H9 (cell line): ENCODE measurements at places on chromosomes 11 and 22. TPM values are rescaled to one million over a fixed set of nuclear protein-coding genes. Genes with fewer than 3 reads are reported as not detected.

The KCNJ5 gene
- 0.04 and 0.11 TPM in 2 replicates for total RNA-seq

The IL18 gene
- total RNA-seq = 0.31 TPM in 1 of 2 replicates, not detected in the other

The UBQLNL gene
- total RNA-seq = not detected in 2 replicates

The PDE2A gene
- total RNA-seq = 3.4 and 4.3 TPM in 2 replicates

The APOBEC3B gene
- 28.1 and 29.0 TPM in 2 replicates for total RNA-seq

- no peaks in the 10 kb centered on the region for H3K27me3 ChIP-seq
- no peaks in the 10 kb centered on the region; the same call in 2 of the 3 replicates for H3K36me3 ChIP-seq
- peak; percentile 92 for DNase-seq
- H3K4me3 ChIP-seq = peak overlapping the region; percentile 48
- H3K4me1 ChIP-seq = peaks cover 4% of the 10 kb centered on the region; the same call in 1 of the 2 replicates
These were observed 98.5 kb downstream of the SMCO4 start for GRCh38 chr11:93444617-93445073.

DNA sequence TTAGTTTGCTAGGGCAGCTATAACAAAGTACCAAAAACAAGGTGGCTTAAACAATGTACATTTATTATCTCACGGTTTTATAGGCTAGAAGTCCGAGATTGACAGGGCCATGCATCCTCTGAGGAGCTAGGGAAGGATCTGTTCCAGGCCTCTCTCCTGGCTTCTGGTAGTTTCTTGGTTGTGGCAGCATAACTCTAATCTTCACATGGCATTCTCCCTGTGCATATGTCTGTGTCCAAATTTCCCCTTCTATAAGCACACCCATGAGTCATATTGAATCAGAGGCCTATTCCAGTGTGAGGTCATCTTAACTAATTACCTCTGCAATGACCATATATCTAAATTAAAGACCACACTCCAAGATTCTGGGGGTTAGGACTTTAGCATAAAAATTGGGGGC, 31.3 kb upstream of the MMP13 start:
- no peak overlapping the region for H3K27ac ChIP-seq
- H3K4me1 ChIP-seq = no peaks in the 10 kb centered on the region
- H3K4me3 ChIP-seq = no peak overlapping the region
- DNase-seq = no peak

DNA sequence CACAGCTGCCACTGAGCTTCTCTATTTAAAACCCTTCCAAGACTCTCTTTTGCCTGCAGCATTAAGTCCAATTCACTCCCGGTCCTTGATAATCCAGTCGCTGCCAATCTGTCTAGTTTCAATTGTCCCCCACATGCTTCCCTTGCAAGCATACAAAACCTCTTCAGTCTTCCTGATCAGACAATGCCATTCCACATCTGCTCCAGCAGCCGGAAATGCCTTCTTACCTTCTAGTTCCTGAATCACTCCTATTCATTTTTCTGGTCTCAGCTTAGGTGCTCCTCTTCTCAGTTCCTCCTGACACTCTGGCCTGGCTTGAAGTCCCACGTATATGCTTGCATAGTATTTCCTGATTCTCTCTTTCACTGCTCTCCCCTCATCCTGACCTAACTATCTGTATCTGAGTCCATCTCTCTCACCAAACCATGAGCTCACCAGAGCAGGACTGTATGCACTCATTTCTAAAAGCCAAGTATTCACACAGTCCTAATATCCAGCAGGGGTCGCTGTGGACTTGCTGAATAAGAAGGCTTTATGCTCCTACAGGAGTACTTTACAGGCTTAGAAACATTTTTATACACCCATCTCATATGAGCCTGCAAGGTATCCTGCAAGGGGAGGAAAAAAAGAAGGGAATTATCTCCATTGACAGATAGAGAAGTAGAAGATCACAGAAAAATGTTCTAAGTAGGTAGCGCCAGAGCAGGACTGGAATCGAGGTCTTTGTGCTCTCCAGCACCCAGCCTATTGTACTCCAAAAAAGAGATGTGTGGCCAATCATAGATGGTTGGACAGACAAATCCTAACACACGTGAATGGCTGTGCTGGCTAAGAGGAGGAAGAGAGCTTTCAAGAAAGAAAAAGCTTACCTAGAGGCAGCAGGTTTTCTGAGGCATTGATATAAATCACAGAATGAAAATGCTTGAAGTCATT, 19.2 kb downstream of the XRRA1 start:
- no peak overlapping the region for H3K4me3 ChIP-seq
- H3K4me1 ChIP-seq = no peaks in the 10 kb centered on the region
- no peaks in the 10 kb centered on the region; the same call in 2 of the 3 replicates for H3K36me3 ChIP-seq
- H3K27me3 ChIP-seq = no peaks in the 10 kb centered on the region
- H3K27ac ChIP-seq = no peak overlapping the region

GRCh38 chr22:49926916-49927315, 8.5 kb downstream of the CRELD2 start:
- no peaks in the 10 kb centered on the region for H3K36me3 ChIP-seq
- no peak for DNase-seq
- H3K27ac ChIP-seq = no peak overlapping the region
- no peak overlapping the region for H3K4me3 ChIP-seq

DNA sequence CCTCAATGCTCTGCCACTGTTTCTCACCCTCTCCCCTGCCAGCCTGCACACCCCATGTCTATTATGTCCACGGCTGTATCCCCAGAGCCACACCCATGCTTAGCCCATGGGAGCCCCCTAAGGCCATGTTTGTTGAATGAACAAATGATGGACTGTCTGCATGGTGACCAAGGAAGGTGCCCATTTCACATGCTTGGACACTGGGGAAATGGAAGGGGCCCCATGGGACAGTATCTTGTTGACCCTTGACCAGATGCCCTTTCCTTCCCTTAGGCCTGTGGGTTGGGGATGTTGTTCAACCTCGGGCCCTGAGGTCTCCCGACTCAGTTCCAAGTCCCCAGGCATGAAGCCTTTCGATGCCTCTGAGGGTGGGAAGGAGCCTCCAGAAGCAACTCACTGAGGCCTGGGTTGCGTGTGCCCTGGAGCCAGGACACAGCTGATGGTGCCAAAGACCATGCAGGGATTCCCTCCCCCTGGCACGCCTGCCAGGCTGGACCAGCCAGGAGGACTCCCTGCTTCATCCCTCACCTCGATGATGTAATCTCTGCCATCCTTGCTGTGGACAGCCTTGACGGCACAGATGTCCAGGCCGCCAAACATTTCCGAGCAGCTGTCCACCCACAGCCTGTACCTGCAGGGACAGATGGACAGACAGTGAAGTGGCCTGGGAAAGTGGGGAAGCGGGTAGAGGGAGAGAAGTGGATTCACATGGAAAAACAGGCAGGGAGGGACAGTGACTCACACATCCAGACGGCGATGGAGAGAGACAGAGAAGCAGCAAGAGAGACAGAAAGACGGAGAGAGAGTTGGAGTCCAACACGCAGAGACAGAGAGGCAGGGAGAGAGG, 58.9 kb downstream of the FBXO7 start:
- H3K27me3 ChIP-seq = no peaks in the 10 kb centered on the region; the same call in 1 of the 2 replicates
- no peak overlapping the region for H3K4me3 ChIP-seq
- no peak for DNase-seq
- H3K27ac ChIP-seq = no peak overlapping the region
- peaks cover 18% of the 10 kb centered on the region for H3K36me3 ChIP-seq

GRCh38 chr11:27084518-27084917, 43.9 kb downstream of the BBOX1 start:
- H3K27ac ChIP-seq = no peak overlapping the region
- no peaks in the 10 kb centered on the region for H3K4me1 ChIP-seq
- H3K36me3 ChIP-seq = no peaks in the 10 kb centered on the region
- no peaks in the 10 kb centered on the region for H3K27me3 ChIP-seq
- H3K4me3 ChIP-seq = no peak overlapping the region

GRCh38 chr22:23772315-23772648, 367 bp upstream of the MMP11 start:
- no peak for DNase-seq
- peak overlapping the region; percentile 82 for H3K4me3 ChIP-seq
- no peaks in the 10 kb centered on the region; the same call in 2 of the 3 replicates for H3K36me3 ChIP-seq
- H3K27ac ChIP-seq = no peak overlapping the region
- no peaks in the 10 kb centered on the region; the same call in 1 of the 2 replicates for H3K4me1 ChIP-seq

- no peaks in the 10 kb centered on the region for H3K4me1 ChIP-seq
- DNase-seq = no peak
- no peak overlapping the region for H3K27ac ChIP-seq
These were observed 329.9 kb upstream of the LRRC4C start for GRCh38 chr11:41789376-41789775.

DNA sequence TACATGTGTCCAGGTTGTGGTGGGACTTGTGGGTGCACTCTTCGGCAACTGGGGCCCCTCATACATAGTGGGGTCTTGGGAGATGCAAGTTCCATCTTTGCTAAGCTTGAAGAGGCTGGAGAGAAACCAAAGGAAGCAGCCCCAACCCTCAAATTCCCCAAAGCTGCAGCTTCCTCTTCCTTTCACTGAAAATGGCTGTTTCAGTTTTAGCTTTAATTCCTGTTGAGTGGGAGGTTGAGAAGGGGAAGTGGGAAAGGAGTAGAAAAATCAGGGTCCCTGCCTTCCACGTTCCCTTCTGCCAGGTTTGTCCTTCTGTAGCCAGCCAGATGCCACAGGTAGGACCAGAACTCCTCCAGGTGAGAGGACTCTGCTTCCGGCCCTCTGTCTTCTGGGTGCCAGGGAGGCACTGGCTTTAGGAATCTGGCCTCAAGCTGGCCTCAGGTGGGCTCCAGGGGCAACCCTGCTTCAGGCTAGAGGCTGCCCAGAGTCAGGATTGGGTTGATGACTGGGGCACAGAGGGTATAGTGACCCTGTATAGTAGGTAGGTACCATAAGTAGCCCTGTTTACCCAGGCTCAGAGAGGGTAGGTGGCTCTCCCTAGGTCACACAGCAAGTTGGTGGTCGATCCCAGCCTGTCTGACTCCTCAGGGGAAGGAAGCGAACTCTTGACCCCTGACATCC, 16.2 kb downstream of the P2RY6 start:
- no peak overlapping the region for H3K4me3 ChIP-seq
- no peak overlapping the region for H3K27ac ChIP-seq
- no peaks in the 10 kb centered on the region for H3K36me3 ChIP-seq
- no peak for DNase-seq
- H3K27me3 ChIP-seq = no peaks in the 10 kb centered on the region; the same call in 1 of the 2 replicates

DNA sequence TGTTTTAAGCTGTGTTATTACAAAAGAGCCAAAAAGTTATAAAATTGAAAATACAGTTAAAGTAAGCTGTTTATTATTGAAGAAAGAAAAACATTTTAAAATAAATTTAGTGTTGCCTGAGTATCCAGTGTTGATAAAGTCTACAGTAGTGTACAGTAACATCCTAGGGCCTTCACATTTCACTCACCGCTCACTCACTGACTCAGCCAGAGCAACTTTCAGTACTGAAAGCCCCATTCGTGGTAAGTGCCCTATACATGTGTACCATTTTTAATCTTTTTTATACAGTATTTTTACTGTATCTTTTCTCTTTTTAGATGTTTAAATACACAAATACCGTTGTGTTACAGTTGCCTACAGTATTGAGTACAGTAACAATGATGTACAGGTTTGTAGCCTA, 35.0 kb downstream of the POLD3 start:
- no peak overlapping the region for H3K27ac ChIP-seq
- no peak for DNase-seq
- H3K4me1 ChIP-seq = no peaks in the 10 kb centered on the region
- H3K27me3 ChIP-seq = no peaks in the 10 kb centered on the region
- H3K36me3 ChIP-seq = peaks cover 21% of the 10 kb centered on the region

DNA sequence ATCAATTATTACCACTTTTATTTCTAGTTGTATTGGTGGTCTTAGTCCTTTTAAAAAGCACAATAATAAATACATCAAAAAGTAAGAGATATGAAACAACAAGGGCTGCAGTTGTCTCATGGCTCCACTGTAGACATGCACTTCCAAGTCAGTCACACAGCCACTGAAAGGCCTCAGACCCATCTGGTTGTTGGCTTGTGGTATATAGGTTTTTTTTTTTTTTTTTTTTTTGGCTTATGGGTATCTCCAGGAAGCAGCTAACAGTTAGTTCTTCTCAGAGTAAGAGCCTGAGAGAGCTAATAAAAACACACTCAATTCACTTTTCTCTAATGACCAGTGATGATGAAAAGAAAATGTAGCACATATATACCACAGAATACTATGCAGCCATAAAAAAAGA, 6.0 kb upstream of the OR52E6 start:
- H3K4me3 ChIP-seq = no peak overlapping the region
- no peaks in the 10 kb centered on the region for H3K27me3 ChIP-seq
- no peak overlapping the region for H3K27ac ChIP-seq
- no peaks in the 10 kb centered on the region for H3K36me3 ChIP-seq
- no peaks in the 10 kb centered on the region for H3K4me1 ChIP-seq

DNA sequence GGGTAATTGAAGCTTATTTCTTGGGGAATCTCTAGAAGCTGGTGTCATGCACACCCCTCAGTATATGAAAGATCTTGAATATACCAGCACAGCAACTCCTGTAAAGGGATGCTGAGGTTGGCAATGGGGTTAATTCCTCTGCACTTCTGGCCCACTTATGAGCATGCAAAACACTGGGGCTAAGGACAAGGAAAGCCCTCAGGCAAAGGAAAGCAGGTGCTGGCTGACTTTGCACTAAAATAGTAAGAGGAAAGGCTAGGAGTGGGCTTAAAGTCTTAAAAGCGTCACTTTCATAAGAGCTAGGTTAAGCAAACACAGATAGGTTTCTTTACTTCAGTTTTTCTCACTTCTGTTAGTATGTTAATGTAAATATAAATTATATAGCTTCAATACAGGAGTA, 572.6 kb upstream of the LUZP2 start:
- DNase-seq = no peak
- no peaks in the 10 kb centered on the region for H3K36me3 ChIP-seq
- no peak overlapping the region for H3K27ac ChIP-seq
- H3K4me1 ChIP-seq = no peaks in the 10 kb centered on the region
- H3K4me3 ChIP-seq = no peak overlapping the region
- H3K27me3 ChIP-seq = no peaks in the 10 kb centered on the region

DNA sequence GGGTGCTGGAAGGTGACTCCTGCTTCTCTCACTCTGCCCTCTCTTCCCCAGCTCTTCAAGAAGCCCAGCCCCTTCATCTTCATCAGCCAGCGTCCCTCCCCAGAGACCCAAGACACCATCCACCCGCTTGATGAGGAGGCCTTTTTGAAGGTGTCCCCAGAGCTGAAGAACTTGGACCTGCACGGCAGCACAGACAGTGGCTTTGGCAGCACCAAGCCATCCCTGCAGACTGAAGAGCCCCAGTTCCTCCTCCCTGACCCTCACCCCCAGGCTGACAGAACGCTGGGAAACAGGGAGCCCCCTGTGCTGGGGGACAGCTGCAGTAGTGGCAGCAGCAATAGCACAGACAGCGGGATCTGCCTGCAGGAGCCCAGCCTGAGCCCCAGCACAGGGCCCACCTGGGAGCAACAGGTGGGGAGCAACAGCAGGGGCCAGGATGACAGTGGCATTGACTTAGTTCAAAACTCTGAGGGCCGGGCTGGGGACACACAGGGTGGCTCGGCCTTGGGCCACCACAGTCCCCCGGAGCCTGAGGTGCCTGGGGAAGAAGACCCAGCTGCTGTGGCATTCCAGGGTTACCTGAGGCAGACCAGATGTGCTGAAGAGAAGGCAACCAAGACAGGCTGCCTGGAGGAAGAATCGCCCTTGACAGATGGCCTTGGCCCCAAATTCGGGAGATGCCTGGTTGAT, 12.6 kb downstream of the IL10RA start:
- peaks cover 6% of the 10 kb centered on the region; the same call in 1 of the 2 replicates for H3K4me1 ChIP-seq
- DNase-seq = no peak
- H3K4me3 ChIP-seq = no peak overlapping the region
